ENCODE measurements at places on chromosomes 1 and 21.
A peak's percentile ranks its signal among the peaks of the same experiment; 100 is the strongest.

DNA sequence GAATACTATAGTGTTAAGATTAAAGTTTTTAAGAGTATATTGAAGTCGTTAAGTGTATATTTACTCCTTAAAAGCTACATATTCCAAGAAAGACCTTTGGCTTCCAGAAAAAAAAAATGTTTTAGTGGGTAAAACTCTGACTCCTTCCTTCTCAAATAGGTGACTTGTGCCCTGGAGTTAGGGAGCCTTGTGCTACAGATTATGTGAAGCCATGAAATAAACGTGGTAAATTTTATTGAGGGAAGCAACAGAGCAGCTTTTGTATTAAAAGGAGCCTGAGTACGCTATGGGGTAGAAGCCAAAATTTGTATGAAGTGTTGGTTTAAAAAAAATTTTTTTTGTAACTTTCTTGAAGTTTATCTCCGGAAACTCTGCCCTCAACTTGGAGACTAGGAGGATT lies 994 bp downstream of the RO60 start:
- DNase-seq, result no peak
- H3K4me3 ChIP-seq, result peak overlapping the region; percentile 100
- peaks cover 5% of the 10 kb centered on the region for H3K36me3 ChIP-seq
- no peaks in the 10 kb centered on the region for H3K27me3 ChIP-seq

DNA sequence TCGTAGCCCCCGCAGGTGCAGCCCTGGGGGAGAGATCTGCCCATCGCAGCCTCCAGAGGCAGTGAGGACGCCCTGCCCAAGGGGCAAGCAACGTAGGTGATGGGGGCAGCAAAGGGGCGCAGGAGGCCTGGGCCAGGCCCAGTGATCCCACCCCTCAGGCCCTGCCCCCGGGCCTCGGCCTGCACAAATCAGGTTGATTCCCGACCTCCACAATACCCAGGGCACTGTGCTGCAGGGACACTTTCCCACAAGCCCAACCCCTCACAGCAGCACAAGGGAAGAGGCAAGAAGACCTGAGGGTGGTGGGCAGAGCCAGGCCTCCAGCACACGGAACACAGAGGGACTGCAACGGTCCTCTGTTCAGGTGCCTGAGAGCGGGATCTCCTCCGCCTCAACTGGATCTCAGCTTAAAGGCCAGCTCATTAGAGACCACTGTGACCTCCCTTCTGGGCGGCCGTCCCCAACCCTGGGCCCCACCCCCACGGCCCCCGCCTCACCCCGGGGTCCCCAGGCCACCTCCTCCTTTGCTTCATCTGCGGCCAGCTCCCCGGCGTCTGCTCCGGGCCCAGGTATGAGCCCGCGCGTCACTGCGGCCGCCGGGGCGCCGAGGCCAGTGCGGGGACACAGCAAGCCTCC lies 812 bp upstream of the ARF1 start:
- H3K4me3 ChIP-seq, result peak overlapping the region; percentile 70
- peak; percentile 42 for DNase-seq
- H3K27ac ChIP-seq, result no peak overlapping the region
- H3K4me1 ChIP-seq, result peaks cover 30% of the 10 kb centered on the region
- peaks cover 10% of the 10 kb centered on the region for H3K36me3 ChIP-seq

DNA sequence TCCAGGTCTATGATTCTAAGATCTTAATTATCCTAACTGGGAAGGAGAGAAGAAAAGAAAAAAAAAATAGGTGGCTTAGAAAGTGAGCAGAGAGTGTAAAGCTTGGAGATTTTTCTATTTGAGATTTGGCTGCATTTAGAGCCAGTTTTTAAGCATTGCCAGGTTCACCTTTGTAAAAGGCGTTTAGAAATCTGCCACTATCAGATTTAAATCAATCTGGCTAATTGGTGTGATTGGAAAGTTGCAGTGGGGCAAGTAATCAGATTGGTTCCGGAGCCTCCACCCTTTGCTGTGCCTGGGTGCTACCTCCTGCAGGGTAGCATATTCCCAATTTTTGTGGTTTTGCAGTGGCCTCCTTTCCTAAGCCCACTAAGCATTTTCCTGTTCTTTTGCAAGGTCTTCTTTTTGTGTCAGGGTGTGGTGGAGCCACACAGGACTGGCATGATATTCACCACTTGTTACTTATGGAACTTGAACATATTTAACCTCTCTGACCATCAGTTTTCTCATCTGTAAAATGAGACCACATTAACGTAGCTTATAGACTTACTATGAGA lies 48.5 kb upstream of the PPP2R5A start:
- no peaks in the 10 kb centered on the region for H3K27me3 ChIP-seq
- no peak for DNase-seq
- H3K4me3 ChIP-seq, result no peak overlapping the region
- no peak overlapping the region for H3K27ac ChIP-seq
- no peaks in the 10 kb centered on the region for H3K4me1 ChIP-seq

- H3K4me3 ChIP-seq, result no peak overlapping the region
- H3K36me3 ChIP-seq, result peaks cover 9% of the 10 kb centered on the region
- DNase-seq, result no peak
- peaks cover 13% of the 10 kb centered on the region for H3K4me1 ChIP-seq
- H3K27ac ChIP-seq, result no peak overlapping the region
Observed at GRCh38 chr1:245843101-245843500, 664.0 kb downstream of the SMYD3 start.

DNA sequence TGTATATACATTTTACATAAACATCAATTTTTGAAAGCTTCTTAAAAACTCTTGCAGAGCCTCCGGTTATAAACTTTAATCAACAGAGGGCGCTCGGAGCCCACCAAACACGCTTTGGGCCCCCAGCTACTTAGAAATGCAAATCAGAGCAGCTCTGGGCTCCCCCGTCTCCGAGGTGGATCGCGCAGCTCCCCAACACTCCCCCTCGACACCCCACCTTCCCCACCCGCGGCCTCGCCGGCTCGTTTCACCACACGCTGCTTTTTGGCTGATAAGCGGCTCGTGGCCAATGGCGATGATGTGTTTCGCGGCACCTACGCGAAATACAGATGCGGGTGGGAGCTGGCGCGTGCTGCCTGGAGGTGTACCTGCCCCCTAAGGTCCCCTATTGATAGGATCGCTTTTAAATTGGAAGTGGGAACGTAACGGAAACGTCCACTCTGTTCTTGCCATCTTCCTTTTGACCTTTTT lies 1.7 kb upstream of the KIF26B start:
- peak; percentile 74 for DNase-seq
- H3K27me3 ChIP-seq, result peaks cover 72% of the 10 kb centered on the region
- H3K4me1 ChIP-seq, result peaks cover 11% of the 10 kb centered on the region
- H3K36me3 ChIP-seq, result no peaks in the 10 kb centered on the region
- H3K27ac ChIP-seq, result no peak overlapping the region

DNA sequence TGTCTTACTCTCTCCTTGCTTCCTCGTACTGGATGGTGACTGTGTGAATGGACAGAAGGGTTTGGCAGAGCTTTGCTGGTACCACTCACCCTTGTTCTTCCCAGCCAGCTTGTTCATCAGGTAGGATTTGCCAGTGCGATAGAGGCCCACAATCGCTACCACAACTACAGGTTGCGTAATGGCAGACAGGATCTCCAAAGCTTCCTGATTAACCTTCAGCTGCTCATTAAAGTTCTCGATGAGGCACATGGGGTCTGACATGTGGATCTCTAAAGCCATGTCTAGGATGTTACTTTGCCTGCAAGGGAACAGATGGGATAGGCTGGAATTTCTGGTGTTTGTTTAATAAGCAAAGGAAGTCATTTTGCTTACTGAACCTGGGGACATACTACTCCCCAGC lies 3.4 kb downstream of the GBP5 start:
- H3K36me3 ChIP-seq, result no peaks in the 10 kb centered on the region
- no peak overlapping the region for H3K4me3 ChIP-seq
- no peaks in the 10 kb centered on the region for H3K27me3 ChIP-seq
- no peaks in the 10 kb centered on the region for H3K4me1 ChIP-seq

DNA sequence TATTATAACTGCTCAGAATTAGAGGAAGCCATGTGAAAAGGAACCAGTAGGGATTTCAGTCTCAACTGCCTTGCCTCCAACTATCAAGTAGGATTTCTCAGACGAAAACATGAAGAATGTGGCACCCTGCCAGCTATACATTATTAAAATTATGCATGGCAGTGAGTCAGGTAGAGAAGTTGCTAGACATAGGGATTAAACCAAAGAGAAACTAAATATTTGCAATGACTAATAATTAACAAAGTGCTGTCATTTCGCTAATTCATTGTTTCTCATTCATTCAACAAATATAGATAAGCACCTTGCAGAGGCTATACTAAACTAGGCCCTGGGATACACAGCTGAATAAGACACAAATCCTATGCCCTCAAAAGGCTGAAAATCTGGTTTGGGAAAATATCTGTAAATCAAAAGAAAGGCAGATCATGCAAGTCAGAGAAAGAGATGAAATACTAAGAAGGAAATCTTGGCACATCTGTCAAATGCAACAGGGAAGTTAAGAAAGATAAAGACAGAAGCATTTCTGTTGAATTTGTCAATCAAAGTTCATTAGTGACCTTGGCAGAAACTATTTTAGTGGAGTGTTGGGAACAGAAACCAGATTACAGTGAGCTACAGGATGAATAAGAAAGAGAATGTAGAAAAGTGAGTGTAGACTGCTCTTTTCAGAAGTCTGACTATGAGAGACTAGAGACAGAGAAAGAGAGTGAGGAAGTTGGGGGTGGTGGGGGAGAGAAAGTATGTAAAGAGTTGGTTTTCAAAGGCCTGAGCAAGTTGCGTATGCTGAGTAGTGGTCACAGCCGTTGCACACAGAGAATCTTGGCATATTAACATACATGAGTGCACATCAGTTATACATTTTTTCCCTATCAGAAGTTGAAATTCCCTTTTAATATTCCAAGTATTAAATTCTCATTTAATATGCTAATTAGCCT lies 14.7 kb upstream of the NBPF11 start:
- DNase-seq, result no peak
- H3K27ac ChIP-seq, result no peak overlapping the region
- no peaks in the 10 kb centered on the region for H3K36me3 ChIP-seq
- no peaks in the 10 kb centered on the region for H3K27me3 ChIP-seq
- H3K4me1 ChIP-seq, result peaks cover 18% of the 10 kb centered on the region
